ENCODE measurements at places on chromosomes 7 and 10. TPM values are rescaled to one million over a fixed set of nuclear protein-coding genes. Genes with fewer than 3 reads are reported as not detected.

The IFIT1B gene
- polyA plus RNA-seq, result not detected

The ADARB2 gene
- polyA plus RNA-seq, result 1.0 TPM

The EPO gene
- polyA plus RNA-seq, result not detected

The GIMAP7 gene
- 33.2 TPM for polyA plus RNA-seq

The TMEM140 gene
- polyA plus RNA-seq, result 18.1 TPM

The DPP6 gene
- 1.2 TPM for polyA plus RNA-seq
